ENCODE measurements at places on chromosomes 1 and 21.

DNA sequence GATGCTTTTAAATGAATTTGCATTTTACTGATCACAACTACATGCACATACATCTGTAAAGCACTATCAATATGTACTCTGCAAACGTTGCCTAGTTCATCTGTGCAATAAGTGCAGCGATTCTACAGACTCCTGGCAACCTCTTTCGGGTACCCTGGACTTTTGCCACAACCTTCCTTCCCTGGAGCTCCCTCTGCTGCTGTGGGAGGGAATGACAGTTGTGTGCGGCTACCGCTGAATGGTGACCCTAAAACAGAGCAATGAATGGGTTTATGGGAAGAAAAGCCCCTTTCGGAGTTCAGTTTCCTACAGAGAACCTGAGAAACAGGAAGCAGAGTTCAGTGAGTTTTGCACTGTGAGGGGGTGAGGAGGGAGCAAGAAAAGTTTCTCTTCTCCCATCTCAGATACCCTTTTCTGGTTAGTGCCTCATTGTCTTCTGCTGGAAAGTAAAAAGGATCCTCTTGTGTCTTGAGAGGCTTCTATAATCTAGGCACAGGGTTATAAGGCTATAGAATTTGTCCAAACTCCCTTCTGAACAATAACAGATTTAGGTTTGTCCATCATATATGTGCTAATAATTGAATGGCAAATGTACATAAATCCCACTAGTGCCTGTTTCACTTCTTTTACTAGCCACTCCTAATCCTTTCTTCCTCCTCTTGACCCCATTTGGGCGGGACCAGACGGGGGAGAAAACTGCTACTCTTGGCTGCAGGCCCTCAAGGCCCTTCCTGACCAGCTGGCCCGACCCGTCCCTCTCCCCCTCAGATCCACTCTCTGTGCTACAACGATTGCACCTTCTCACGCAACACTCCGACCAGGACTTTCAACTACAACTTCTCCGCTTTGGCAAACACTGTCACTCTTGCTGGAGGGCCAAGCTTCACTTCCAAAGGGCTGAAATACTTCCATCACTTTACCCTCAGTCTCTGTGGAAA is 19.8 kb upstream of the SARS1 start:
- peak; percentile 79 for DNase-seq

- DNase-seq: no peak
These were observed 88.1 kb upstream of the HNRNPU start for GRCh38 chr1:244952280-244952933.

GRCh38 chr1:4597020-4597419 is 57.4 kb upstream of the AJAP1 start:
- no peak for DNase-seq

- no peak for DNase-seq
These were observed 157.2 kb downstream of the S1PR1 start for GRCh38 chr1:101394041-101394440.

- DNase-seq: no peak
These were observed 68.1 kb upstream of the RRP15 start for GRCh38 chr1:218217040-218217439.

GRCh38 chr1:99598738-99599411 is 47.0 kb upstream of the PALMD start:
- DNase-seq: no peak

DNA sequence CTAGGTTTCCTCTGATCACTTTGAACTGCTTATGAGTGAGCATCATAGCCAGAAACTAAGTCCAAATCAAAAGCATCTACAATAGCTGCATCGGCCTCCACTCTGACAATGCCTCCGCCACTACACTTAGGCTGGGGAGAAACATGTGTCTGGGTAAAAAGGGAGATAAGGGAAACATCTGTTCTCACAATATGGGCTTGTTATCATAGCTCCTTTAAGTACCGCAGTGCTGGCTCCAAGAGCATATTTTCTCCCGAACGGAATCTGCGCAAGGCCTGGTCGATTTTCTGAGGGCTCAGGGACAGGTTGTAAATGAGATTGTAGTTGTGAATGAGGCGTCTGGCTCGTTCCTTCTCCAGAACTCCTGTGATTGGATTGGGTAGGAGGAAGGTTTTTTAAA is 63.9 kb upstream of the CYP2J2 start:
- no peak for DNase-seq

DNA sequence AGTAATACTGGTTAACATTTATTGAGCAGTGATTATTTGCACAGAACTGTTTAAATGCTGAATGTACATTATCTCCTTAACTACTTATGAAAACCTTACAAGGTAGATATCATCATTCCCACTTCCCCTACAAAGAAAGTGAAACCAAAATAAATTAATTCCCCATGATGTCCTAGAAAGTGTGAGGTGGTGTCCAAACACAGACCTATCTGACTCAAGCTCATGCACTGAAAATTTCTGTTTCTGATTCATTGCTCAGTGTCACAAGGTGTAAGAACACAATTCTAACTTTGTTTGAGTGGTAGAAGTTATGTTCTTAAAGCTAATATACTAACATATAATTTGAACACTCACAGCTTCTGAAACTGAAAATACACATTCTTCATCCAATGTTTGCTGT is 178.7 kb downstream of the MRPL39 start:
- no peak for DNase-seq

DNA sequence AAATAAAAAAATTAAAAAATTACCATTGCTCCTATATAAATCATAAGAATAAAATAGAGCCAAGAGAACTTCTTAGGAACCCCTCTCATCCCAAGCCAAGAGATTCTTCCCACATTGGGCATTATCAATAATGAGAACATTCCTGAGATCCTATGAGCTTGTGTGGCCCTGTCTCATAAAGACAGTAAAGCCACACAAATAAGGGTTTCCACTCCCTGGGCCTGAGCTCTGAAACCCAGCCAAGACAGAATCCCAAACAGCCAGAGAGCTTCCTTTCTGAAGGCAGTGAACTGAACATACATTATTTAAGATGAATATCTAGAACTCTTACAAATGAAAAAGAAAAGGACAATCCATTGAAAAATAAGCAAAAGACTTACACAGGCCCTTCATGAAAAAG is 68.3 kb downstream of the SLC45A1 start:
- DNase-seq: no peak

DNA sequence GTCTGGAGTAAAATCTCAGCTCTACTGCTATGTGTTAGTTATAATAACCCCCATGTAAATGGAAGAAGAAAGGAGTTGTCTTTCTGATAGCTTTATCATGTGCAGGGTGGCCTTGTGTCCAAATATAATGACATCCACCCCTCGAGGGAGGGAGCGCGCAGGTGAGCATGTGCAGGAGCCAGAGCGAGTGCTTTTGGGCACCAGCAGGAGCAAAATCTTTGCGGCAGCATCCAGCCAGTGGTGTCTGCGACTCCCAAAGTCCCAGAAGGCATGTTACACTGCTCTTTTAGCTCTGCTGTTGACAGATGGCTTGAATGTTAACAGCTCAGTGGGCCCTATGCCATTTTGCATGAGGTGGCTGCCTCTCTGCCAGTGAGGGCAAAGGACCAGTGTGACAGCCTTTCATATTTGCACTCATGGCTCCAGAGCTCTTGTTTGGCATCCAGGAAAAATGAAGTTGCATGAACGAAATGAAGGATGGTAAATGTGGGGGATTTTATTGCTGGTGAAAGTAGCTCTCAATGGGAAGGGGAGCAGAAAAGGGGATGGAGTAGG is 146.7 kb downstream of the HMCN1 start:
- no peak for DNase-seq

DNA sequence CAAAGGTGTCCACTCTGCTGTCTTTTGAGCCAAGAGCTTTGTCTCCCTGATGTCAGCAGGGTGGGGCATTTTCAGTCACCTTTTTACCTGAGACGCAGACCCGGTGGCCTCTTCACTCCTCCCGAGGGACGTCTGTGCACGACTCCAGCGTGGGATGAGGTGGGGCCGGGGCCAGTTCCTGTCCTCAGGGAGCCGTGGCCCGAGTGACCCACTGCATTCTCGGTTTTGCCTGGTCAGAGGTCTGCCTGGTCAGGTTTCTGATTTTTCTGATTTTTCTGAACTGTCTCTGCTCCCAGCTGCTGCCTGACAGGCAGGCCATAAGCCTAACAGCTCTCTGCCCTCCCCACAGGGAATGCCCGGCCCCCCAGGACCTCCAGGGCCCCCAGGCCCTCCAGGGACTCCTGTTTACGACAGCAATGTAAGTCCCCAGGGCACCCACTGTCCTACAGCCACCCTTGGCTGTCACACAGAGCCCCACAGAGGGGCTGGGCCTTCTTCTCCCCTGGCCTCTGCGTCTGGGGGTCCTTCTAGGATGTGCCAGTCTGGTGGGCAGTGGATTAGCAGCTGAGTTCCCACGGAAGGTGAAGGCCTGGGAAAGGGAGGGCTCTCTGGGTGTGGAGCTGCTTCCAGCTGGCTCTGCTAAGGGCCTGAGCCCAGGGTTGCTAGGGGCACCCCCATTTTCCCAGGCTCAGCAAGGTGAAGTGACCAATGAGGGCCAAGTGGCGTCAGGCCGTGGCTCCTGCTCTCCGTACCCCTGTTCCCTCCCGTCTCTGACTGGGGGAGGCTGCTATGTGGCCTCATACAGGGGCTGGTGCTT is 45.9 kb downstream of the SLC19A1 start:
- DNase-seq: no peak

DNA sequence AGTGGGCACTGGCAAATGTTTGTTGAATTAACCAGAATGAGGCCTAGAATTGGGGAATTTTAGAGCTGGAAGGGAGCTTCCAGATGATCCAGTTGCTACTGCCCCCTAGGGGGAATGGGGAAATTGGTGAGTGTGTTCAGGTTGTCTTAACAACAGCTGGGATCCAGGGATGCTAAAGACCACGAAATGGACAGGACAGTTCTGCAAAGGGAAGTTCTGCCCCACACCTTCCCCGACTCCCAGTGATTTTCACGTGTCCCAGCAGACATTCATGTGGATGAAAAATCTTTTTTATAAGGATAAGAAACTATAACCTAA is 33.9 kb downstream of the TRIM62 start:
- DNase-seq: no peak

DNA sequence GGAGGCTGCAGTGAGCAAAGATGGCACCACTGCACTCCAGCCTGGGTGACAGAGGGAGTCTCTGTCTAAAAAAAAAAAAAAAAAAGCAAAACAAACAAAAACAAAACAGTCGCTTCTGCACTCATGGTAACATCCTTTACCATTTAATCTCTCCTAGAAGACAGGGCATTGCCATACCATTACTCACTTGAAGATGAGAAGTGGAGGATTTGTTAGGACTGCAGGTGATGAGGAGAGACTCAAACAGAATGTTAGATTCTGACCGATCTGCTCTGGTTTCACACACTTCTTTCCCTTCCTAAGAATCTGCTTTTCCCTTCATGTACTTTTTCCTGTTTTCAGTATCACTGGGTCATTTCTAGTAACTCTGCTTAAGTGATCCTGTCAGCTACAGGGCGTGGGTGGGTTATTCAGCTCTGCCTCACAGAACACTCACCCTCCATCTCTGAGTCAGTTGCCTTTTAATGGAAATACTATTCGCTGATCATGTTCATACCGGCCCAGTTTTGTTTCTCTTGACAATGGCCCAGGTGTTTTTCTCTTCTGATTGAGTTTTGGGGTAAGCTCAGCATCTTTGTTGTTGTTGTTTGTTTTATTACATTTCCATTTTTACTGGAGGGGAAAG is 148.0 kb upstream of the ERG start:
- no peak for DNase-seq

- no peak for DNase-seq
These were observed 404.4 kb downstream of the SIPA1L2 start for GRCh38 chr1:232225336-232226131.

- no peak for DNase-seq
These were observed 17.9 kb downstream of the TMEM200B start for GRCh38 chr1:29105822-29106221.

GRCh38 chr1:216766633-216767327 is 43.6 kb upstream of the ESRRG start:
- no peak for DNase-seq

GRCh38 chr1:204726478-204726877 is 40.9 kb upstream of the LRRN2 start:
- DNase-seq: peak; percentile 2

DNA sequence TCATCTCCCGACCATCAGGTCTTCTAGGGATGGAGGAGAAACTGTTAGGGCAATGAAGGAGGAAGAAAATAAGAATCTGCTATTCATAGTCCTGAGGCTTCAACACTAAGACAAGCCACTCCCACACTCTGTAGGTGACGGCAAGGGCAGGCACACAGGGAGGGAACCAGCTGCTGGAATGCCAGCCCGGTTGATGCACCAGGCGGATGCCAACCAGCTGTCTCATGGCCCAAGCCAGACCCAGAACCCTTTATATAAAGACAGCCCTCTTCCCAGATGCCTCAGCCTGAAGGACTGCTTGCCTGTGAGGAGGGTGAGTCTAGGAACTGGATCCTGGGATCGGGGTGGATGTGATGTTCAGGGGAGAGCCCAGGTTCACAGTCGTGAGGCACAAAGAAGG is at the start of gene KPRP:
KPRP (plus strand) TSS at position 279 of the 400 bp plus-strand sequence. CDS start 1,564 bp downstream, outside the sequence.
- no peak for DNase-seq

- no peak for DNase-seq
These were observed 7.0 kb upstream of the POFUT2 start for GRCh38 chr21:45294509-45295291.

DNA sequence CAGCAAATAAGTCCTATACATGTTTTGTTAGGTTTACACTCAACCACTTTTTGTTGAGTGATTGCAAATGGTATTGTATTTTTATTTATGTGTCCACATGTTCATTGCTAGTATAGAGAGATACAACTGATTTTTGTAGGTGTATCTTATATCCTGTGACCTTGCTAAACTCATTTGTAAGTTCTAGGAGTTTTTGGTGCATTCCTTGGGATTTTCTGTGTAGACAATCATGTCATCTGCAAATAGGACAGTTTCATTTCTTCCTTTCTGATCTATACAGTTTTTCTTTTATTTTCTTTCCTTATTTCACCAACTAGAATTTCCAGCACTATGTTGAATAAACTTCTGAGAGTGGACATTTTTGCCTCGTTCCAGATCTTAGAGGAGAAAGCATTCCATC is 16.5 kb upstream of the BATF3 start:
- DNase-seq: no peak

DNA sequence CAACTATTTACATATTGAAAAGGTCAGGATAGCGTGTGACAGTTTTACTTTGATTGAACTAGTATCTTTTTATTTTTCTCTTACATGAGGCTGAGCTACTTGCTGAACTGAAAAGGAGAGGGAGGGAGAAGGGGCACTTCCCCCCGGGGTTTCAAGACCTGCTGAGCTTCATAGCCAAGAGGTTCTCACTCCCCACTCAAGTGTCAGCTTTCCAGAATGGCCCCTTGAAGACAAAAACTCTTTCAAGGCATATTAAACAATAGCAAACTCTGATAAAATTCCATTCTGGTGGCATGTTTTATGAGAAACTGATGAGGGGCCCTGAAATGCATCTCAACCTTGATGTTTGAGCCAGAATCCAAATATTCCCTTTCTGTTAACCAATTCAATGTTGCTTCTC is 143.0 kb downstream of the KAZN start:
- no peak for DNase-seq

GRCh38 chr1:178706432-178706831 is 18.6 kb upstream of the RALGPS2 start:
- no peak for DNase-seq

- no peak for DNase-seq
These were observed 5.8 kb downstream of the MAPKAPK2 start for GRCh38 chr1:206690516-206690915.

Data from D341Med (cell line).